ENCODE measurements at places on chromosomes 4 and X.
A peak's percentile ranks its signal among the peaks of the same experiment; 100 is the strongest.

DNA sequence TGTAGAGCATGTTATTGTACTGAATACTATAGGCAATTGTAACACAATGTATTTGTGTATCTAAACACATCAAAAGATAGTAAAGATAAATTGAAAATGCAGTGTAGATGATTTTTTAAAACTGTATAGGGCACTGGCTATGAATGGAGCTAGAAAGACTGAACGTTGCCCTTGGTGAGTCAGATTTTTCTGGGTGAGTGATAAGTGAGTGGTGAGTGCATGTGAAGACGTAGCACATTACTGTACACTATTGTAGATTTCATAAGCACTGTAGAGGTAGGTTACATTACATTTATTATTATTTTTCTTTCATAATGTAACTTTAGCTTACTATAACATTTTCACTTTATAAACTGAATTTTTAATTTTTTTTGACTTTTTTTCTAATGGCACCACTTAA is 1491.6 kb downstream of the TECRL start:
- DNase-seq, result no peak

- DNase-seq, result peak; percentile 74
Observed at GRCh38 chr4:67549123-67549522, 3.8 kb upstream of the CENPC start.

DNA sequence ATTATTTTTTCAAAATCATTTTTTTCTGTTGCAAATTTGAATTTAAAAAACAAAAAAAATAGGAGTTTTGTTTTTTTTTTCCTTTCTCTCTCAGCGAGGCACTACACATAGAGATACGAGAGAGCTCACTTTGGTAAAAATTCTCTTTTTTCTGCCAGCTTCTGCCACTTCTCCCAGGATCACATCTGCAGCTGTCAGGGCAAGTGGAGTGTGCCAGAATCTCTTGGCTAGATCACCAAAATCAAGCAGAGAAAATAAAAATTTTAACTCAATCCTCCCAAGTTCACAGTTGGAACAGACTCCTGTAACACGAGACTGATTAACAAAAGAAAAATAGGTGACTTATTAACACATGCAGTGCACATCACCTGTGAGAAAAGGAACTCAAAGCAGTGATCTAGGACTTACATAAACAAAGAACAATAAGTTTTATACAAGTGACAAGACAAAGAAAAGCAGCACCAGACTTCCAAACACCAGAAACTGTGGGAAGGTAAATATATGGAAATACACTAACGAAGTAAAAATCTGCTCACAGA is 213.2 kb upstream of the ZFP42 start:
- DNase-seq, result no peak

DNA sequence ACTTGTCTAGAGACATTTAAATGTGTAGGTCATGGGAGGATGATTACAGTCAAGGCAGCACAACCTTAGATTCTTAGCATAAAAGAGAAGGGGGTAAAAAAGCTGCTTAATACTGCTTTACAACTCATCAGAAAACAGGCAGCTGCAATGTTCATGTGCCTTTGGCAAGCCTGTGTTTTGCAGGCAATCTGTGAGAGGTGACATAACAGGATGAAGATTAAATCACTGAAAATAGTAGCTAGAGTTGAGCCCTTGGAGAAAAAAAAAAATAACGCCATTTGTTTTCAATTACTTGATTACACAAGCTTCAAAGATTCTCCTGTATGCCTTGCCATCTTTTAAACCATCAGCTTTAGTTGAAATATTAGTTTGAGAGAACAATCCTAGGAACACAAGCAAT is 847.6 kb upstream of the LCORL start:
- DNase-seq, result no peak

DNA sequence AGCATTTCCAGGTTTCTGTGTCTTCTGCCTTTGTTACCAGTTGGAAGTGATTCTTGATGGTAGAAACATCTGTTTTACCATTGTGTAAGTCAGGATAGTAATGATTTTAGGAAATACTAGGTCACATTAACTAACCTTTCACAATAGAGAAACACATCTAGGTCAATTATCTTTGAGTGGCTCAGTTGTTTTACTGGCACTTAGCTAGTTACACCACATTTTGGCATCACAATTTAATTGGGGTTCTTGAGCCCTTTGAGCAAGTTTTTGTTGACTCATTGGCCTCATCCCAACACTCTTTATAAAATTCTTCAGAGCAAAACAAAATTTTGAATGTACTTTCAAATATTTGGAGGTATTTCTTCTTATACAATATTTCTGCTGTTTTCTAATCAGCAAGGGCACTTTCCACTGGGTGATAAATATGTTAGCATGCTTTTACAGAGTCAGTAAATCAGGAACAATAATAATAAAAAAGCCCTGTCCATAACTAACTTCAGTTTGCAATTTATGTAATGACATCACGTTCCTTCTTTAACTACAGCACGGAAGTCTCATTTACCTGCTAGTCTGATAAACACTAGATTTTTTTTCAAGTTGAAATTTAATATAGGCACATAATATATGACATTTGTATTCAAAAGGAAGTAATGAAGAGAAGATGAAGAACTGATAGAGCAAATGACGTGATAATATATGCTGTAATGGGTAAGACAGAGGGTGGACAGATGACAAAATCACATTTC is 64.8 kb upstream of the GK2 start:
- DNase-seq, result no peak
